ENCODE measurements at places on chromosomes 1 and 21.
A peak's percentile ranks its signal among the peaks of the same experiment; 100 is the strongest.

DNA sequence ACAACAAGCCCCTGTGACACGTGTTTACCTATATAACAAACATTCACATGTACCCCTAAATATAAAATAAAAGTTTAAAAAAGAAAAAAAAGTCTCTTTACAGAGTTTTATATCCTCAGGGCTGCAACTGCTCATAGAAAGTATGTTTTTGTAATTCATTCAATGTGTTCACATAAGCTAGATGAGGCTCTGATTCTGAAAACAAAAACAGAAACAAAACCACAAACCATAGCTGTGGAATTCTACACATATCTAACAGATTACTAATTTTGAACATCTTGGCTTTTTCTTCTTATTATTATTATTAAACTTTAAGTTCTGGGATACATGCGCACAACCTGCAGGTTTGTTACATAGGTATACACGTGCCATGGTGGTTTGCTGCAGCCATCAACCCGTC is 579.6 kb upstream of the ZRANB2 start:
- no peak for DNase-seq

DNA sequence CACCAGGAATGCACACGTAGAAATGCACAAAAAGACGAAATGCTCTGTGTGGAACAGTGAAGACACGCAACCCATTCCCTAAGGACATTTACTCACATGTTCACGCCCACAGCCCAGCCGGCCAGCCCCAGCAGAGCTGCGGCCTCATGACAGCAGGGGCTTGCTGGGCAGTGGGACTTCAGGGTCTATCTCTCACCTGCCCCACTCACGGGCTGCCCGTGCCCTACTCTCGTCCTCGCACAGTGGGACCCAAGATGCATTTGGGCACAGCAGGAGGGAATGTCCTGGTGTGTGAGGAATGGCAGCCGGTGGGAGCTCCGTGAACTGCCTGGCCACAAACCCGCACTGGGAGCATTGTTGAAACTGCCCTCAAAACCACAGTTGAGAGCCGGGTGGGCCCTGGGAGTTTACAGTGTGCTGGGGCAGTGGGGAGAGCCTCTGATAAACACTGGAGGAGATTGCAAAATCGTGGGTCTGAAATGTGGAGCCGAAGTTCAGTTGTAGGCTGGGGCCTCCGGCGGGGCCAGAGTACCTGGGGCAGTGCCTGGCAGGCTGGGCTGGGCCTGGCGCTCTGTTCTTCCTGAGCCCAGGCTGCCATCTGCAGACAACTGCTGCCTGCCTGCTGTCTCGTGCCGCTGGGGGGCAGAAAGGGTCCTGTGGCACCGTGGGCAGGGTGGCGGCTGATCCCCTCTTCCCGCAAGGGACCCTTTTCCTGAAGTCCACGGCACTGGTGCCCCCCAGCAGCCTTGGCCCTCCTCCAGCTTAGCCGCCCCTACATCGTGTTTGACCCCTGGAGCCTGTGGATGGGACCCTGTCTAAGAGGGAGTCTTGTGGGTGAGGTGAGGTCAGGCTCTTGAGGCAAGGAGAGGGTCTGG is 20.7 kb upstream of the POFUT2 start:
- no peak for DNase-seq

DNA sequence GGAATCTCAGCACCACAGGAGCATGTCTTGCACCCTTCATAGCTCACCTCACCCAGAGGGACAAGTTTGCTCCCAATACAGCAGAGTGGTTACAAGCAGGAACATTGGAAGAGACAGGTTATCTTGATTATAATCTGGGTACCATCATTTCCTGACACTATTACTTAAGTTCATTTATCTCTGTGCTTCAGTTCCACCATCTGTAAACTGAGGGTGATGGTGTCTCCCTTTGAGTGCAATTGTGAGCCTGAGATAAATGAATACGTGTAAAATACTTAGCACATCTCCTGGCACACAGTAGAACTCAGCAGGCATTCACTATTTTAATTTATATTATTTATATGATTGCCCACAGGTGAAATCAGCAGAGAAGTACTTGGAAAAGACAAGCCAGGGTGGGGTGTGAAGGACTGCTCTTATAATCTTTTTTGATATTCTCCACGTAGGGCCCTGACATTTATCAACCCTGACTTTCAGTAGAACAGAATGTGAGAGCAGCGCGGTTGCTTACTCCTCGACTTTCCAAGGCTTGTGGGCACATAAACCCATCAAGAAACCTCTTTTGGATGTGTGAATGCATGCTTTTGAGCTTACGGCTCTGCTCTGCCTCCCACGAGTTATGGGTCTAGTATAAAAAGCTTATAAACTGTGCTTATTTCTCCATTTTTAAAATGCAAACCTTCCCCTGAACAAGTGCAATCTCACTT is 34.9 kb downstream of the DUSP10 start:
- no peak for DNase-seq

GRCh38 chr1:184941735-184942134 is 32.6 kb downstream of the NIBAN1 start:
- DNase-seq = no peak

GRCh38 chr1:162502928-162503327 is 5.3 kb downstream of the UHMK1 start:
- no peak for DNase-seq

DNA sequence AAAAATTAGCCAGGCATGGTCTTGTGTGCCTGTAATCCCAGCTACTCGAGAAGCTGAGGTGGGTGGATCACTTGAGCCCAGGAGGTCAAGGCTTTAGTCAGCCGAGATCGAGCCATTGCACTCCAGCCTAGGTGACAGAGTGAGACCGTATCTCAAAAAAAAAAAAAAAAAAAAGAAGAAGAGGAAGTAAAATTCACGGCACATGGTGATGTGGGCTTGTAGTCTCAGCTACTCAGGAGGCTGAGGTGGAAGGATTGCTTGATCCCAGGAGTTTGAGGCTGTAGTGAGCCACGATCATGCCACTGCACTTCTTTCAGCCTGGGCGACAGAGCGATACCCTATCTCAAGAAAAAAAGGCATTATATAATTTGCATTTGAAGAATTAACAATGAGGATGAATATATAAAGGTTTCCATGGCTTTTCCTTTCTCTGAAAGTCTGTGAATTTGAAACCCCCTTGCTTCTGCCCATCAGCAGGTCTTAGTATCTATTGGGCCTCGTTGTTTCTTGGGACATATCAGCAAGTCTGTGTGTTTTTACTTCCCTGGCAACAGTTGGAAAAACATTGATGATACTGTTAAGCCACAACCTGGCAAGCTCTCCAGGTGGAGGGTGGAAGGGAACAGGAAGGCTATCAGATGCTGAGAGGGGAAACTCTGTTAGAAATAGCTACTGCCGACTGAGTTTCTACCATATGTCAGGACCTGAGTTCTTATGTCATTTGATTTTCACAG is 4.6 kb upstream of the PLA2G2D start:
- DNase-seq = no peak

DNA sequence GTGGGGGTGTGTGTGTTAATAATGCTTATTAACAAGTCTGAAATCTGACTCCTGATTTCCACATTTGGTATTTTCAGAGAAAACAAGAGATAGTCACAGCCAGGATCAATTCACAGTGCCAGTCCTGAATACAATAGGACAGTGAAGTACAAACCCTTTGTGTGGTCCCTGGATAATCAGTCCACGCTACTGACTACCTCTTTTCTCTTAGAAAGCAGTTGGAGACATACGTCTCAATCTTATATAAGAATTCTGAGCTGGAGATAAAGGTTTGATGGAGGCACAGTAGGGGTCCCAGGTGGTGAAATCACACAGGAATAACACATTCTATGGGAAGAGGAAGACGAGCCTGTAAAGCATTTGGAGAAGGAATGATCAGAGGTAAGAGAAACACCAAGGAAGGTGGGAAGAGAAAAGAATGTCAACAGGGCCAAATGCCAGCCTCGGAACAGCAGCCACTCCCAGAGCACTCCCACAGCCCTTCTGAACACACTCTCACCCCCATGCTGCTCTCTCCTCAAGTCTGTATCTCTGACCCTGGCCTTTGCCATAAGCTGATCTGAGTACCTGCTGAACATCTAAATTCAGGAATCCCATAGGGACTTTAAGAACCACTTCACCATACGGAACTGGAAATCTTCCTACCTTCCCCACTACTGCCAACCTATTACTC is 48.6 kb downstream of the TRAF5 start:
- DNase-seq = no peak

DNA sequence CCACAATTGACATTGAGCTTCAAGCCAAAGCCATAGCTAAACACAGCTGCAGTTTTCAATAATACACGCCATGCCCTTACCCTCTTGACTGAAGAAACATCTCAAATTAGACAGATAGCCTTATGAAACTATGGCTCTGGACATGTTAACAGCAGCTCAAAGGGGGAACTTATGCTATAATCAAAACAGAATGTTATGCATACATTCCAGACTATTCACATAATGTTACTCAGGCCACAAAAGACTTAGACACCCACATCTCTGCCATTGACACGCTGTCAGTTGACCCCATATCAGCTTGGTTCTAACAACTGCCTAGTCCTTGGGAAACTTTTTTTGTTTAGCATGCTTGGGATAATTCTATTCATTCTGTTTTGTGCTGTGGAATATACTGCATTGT is 2.3 kb upstream of the NENF start:
- no peak for DNase-seq

- DNase-seq = no peak
Measured at GRCh38 chr1:185574139-185574875, 159.9 kb upstream of the HMCN1 start.

DNA sequence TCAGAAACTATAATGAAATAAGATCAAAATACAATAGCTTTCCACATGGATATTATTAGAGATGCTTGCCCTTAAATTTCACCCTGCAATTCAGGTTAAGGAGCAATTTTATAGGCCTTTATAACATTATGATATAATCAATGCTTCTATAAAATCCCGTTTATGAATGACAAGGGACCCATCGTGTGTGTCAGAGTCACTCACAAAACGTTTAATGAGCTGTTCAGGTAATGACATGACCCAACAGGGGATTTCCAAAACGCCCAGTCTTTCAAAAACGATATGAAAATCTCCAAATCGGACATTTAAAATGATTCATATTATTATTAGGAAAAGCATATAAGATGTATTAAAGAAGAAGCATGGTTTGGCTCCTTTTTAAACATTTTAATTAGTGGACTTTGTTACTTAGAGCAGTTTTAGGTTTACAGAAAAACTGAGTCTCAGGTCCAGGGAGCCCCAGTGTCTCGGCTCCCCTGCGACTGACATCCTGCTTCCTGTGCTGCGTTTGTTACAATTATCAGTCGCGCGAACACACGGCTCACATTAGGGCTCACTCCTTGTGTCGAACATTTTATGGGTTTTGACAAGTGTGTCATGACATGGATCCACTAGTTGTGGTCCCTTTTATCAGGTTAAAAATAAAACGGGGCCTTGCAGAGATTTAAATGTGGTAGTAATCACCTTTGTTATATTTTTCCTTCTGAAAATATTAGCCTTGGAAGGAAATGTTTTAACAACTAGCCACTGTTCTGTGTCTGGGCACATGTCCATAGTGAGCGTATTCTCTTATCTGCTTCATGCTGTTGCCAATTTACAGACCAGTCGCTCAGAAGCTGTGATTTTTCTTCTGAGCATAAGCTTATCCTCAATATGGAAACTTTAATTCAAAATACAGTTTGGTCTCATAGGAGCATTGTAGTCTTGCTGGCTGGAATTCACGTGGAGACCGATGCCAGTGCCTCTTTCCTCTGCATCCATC is 52.0 kb upstream of the POFUT2 start:
- no peak for DNase-seq

DNA sequence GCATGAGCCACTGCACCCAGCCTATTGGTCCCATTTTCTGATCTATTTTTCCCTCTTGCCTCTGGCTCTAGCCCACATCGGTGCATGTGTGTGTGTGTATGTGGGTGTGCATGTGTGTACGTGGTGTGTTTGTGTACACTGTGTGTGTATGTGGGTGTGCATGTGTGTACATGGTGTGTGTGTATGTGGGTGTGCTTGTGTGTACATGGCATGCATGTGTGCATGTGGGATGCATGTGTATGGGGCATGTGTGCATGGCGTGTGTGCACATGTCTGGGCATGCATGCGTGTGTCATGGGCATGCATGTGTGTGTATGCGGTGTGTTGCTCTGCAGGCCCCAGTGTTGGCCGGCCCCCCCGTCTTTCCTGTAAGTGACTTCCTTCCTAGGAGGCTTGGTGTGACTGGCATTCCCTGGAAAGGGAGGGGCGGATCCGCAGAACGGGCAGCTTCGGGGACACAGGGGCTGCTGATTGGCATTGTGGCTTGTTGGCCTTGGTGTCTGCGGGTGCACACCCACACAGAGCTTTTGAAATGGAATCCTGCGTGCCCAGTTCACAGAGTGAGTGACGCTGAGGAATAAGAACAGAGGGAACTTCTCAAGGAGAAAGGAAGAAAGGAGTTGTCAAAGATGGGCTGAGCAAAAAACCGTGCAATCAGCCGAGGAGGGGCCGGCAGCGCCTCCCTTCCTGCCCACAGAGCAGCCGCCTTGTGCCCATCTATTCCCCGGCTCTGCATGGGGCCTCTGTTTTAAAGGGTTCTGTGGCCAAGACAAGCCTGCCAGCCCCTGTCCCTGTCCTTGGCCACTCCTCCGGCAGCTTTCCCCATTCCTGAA is 8.0 kb downstream of the PDXK start:
- no peak for DNase-seq

GRCh38 chr1:31062867-31063380 is 2.6 kb downstream of the PUM1 start:
- no peak for DNase-seq

- no peak for DNase-seq
Measured at GRCh38 chr1:15023205-15023604, 130.3 kb upstream of the TMEM51 start.

GRCh38 chr1:154407198-154408091 is 2.3 kb downstream of the IL6R start:
- no peak for DNase-seq

DNA sequence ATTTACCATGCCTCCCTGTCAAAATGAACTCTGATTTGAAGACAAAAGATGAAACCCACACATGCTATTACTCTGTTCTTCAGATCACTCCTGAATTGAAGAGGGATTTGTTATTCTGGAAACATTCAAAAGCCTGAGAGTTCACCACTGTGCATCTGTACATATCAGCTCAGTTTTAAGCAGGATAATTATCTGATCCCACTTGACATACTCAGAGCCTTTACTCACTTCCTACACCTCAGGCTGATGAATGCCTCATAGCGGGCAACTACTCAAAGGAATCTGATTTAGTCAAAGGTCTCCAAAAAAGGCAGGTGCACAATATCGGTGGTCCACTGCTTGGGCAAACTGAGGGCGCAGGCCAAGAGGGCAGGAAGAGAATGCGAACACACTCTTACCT is 47.5 kb upstream of the LPAR3 start:
- no peak for DNase-seq

DNA sequence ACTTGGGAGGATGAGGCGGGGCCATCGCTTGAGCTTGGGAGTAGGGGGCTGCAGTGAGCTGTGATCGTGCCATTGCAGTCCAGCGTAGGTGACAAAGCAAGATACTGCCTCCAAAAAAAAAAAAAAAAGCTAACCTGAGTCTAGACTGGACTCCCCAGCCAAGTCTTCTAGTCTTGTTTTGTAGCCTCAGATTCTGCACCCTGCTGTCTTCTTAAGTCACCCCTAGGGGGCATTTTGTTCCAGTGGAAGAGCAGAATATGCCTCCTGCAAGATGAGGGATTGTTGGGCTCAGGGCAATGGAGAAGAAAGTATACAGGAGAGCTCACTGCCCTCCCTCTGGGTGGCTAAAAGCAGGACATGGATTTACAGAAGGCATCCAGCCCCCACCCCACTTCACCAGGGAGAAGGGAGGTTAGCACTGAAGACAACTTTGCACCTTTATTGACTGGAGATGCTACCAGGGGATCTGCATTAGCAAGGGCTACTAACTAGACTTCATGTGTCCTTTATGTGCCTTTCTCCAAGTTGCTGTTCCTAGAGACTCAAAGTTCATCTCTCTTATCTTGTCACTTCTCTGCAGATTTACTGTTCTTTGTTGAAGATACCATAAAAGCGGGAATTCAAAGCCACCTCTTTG is 15.3 kb upstream of the RNF187 start:
- DNase-seq = peak; percentile 14
